Stimulated activated CD4-positive, alpha-beta T cell treated with anti-CD3 and anti-CD28 coated beads, Interleukin-1b, Interleukin-23, amount 100 ng/mL, for 1 hour (primary cell): ENCODE measurements at places on chromosomes 6 and 20.

- DNase-seq, result no peak
Observed at GRCh38 chr6:10552270-10552810, 31.2 kb downstream of the GCNT2 start.

- no peak for DNase-seq
Observed at GRCh38 chr20:13898012-13898612, 92.3 kb downstream of the SEL1L2 start.

- DNase-seq, result no peak
Observed at GRCh38 chr6:108531332-108531731, 29.4 kb upstream of the FOXO3 start.

GRCh38 chr6:36361071-36361470 is 24.4 kb upstream of the BNIP5 start:
- DNase-seq, result no peak

- DNase-seq, result no peak
Observed at GRCh38 chr6:40164345-40164755, 230.1 kb upstream of the MOCS1 start.

GRCh38 chr20:43749734-43750294 is 23.0 kb upstream of the GTSF1L start:
- peak; percentile 57 for DNase-seq

DNA sequence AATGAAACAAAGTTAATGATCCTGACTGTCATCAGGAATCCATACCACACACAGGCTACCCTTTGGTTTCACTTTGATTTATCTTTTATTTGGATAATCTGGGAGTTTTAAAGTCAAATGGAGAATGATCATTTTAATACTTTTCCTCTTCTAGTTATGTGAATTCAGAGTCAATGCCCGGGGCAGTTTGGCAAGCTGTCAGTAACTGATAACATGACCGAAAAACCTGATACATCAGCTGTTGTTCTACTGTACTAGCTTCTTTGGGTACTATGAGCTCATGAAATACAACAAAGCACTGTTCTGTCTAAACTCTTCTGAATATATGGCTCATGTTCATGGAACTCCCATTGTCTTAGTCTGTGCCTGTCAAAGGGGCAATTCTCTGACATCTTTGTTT is 30.2 kb downstream of the KLHL31 start:
- no peak for DNase-seq

DNA sequence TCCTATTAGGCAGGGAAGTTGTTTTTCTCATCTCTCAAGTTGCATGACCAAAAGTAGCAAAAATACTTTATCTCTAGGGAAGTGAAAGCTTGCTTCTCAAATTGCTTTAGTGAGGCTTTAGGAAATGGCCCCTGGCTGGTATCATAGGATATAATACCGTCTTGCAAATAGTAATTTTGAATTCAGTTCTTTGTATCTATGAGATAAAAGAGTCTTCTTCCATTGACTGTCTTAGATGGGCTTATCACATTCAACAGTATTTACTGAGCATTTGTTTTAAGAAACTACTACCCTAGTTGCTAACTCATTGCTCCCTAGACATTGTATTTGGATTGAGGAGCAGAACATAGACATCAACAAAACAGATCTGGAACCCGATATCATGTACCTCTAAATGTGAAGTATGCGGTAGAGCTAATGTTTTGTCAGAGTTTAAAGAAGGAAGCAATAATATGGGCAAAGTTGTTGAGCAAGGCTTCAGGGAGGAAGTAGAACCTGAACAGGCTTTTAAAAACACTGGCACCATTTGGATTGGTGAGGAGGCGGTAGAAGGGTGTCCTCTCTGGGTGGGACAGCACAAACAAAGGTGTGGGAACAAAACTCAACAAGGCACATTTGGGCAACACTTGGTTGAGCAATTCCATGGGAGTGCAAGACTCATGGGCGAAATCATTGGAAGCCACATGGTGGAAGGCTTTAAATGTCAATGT is 101.5 kb downstream of the SGK1 start:
- no peak for DNase-seq

DNA sequence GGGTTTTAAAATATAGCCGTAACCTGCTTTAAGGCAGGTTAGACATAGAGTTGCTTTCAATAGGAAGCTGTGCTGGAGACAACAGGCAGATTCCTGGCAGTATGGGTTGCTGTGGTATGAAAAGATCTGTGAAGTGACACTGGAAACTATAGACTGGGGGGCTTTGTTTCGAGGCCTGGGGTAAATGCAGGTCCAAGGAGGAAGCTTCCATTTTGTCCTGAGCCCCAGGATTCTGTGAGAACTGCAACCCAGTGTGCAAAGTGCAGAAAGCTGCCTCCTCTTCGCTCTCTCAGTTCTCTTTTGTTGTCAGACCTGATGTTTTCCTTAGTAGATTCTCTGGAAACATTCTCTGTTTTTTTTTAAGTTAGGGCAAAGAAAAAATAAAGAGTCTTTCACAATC is 86.9 kb downstream of the LYRM4 start:
- no peak for DNase-seq

- no peak for DNase-seq
Observed at GRCh38 chr20:46722450-46722849, 13.0 kb downstream of the SLC2A10 start.

GRCh38 chr20:18702736-18703135 is 110.8 kb upstream of the SCP2D1 start:
- no peak for DNase-seq

DNA sequence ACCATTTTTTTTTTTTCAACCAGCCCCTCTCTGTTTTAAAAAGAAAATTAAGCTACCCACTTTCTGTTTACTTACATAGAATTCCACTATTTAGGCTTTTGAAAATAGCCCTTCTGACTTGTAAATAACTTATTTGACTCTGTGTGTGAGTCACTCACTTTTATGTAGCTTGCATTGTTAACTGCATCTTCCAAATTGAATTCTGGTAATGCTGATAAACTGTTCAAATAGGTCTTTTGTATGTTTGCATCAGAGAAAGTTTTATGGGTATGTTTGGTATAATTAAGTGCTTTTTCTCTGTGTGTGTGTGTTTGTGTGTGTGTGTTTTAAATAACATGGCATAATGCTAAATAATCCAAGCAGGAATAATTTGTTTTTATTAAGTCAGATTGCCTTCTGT is 360.1 kb downstream of the PLCB1 start:
- DNase-seq, result no peak

DNA sequence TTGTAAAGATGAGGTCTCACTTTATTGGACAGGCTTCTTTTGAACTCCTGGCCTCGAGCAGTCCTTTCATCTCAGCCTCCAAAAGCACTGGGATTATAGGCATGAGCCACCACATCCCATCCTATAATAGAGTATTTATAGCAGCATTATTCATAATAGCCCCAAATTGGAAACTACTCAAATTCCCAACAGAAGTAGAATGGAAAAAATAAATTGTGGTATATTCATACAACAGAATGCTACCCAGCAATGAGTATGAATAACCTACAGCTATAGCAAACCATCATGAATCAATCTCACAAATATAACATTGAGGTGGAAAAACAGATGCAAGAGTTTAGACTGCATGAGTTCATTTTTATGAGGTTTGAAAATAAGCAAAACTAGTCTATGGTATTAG is 84.8 kb upstream of the BTBD3 start:
- no peak for DNase-seq

GRCh38 chr20:61833807-61834610 is 231.7 kb downstream of the TAF4 start:
- no peak for DNase-seq

DNA sequence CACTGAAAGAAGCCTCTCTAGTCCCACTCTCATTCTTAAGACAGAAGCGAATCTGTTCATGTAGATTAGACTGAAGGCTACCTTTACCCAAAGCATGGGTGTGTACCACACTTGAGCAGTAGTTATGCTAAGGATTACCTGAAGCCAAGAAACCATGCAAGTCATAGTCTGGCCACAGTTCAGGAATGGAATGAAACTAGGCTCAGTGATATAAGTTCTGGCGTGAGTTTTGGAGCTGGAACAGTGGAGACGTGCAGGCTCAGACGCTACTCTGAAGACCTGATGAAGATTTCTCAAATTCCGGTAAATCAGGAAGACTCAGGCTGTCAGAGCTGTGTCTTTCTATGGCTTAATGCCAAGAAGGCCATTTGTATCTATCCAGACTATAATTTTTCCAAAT is 219.9 kb downstream of the HDGFL1 start:
- no peak for DNase-seq

GRCh38 chr6:165686596-165687365 is 23.7 kb upstream of the PDE10A start:
- DNase-seq, result no peak

DNA sequence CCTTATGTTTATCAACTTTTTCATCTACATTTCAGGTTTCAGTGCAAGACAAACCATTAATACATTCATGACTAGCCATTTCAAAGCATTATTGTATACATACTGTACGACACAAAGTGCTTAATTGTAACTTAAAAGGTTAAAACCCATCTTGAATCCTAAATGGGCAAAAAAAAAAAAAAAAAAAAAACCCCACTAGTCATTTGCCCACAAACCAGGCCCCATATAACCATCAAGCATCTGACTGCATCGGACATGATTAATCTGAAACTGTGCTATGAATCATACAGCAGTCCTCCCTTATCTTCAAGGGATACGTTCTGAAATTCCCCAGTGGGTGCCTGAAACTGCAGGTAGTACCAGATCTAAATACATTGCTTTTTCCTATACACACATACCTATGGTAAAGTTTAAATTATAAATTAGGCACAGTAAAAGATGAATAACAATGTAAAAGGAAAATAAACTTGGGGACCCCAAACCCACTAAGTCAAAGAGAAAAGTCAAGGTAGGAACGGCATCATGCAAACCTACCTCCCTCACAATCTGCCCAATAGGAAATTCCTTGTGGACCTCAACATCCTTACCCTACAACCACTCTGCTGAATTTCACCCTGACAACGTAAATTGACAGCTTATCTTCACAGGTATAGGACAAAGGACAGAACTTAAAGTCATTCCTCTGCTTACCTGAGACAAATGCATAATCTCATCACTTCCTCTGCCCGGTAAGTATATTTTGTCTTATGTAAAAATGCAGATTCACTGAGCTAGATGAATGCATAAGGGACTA is 14.3 kb downstream of the B4GALT5 start:
- DNase-seq, result no peak

DNA sequence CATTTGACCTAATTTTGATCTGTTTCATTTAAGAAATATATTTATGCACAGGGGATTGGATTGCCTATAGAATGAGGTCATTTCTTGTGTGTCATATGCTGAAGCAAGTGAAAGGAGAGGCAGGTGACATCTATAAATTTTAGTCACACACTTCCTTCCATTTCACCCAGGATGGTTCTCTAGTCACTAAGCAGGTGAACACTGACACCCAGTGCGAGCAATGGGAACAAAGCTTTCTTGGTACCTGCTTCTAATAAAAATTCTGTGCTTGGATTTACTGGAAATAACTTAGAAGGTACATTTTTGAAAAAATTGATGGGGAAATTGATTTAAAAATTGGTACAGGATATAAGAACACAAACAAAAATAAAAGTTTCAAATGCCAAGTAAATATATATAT is 66.9 kb upstream of the MC3R start:
- DNase-seq, result no peak

GRCh38 chr20:40667503-40667902 is 21.5 kb downstream of the MAFB start:
- DNase-seq, result no peak

DNA sequence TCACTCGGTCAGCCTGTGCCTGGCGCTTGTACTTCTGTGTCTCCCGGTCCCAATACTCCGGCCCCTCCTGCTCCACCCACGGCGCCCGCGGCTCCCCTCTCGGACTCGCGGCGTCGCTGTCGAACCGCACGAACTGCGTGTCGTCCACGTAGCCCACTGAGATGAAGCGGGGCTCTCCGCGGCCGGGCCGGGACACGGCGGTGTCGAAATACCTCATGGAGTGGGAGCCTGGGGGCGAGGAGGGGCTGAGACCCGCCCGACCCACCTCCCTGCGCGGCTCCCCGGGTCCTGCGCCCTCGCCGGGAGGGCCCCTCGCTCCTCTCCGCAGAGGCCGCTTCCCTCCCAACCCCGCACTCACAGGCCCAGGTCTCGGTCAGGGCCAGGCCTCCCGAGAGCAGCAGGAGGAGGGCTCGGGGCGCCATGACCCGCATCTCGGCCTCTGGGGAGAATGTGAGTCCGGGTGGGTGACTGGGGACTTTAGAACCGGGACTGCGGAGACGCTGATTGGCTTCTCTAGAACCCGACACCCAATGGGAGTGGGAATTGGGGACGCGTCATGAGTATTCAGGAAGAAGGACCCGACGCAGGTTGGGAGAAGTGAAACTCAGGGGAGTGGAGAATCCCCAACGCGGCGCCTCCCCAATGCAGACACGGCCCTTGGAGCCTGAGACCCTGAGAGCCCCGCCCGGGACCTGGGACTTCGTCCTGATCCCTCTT is at the start of gene HLA-C:
HLA-C (minus strand) TSS at position 452 of the 717 bp plus-strand sequence; CDS start at position 431, 21 bp downstream.
- DNase-seq, result peak; percentile 83

DNA sequence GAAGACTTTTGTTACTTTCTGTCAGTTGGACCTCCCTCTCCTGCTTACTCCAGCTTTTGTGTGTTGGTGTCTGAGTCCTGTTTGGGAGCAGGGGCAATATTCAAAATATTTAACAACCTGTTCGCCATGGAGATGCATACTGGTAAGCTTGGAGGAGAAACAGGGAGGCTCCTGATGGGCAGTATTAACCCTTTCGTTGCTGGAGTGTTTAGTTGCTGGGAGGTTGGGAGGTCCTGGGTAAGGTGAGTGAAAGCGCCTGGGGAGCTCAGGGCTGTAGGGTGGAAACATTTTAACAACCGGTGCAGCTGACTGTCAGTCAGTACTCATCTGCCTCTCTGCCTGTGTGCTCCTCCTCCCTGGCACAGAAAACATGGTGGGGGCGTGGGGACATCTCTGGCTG is 4.2 kb downstream of the TULP1 start:
- no peak for DNase-seq

DNA sequence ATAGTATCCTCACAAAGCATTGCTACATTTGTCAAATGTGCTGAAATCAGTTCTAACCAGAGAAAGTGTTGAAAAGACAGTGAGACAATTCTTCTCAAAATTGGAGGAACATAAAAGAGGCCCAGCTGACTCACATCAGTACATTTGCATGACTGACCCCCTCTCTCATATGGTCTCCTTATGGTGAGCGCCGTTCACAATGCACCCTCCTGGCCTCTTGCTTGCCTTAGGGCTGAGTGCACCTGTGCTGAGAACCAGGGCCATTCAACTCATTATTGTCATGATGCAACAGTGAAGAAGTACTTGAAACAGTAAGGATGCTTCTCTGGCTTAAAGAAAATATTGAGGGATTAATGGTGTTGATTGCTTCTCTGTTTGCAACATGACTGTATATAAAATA is 375.2 kb upstream of the AGPAT4 start:
- no peak for DNase-seq
